ENCODE measurements at places on chromosomes 13 and 19.

GRCh38 chr13:20528452-20528851 lies 2.8 kb upstream of the CRYL1 start:
- no peak for DNase-seq

GRCh38 chr13:91986761-91987483 lies 588.5 kb downstream of the GPC5 start:
- no peak for DNase-seq

DNA sequence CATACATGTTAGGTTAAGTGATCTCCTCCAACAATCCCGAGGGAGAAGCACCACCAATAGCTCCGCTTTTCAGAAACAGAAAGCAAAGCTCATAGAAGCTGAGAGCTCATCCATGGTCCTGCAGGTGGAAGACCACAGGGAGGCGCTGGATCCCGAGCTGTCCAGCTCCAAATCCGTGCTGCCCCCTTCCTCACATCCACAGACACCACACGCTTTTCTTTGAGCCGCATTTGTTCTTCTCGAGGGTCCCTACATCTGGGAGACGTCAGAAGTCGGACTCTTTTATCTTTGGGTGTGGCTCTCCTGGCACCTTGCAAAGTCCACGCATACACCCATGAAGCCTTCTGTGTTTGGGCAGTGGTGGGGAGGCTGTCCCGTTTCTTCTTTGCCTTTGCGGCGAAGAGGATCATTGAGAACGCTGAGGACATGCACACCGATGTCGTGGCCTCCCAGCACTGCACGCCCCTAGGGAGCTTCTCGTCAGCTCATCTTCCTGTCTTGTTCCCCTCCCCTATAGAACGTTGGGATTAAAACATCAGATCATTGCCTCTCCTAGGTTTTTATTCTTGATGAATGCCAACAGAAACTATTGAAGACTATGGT lies 184.8 kb downstream of the TEX29 start:
- no peak for DNase-seq

- DNase-seq: no peak
Measured at GRCh38 chr19:6109947-6110346, 353 bp downstream of the RFX2 start.

DNA sequence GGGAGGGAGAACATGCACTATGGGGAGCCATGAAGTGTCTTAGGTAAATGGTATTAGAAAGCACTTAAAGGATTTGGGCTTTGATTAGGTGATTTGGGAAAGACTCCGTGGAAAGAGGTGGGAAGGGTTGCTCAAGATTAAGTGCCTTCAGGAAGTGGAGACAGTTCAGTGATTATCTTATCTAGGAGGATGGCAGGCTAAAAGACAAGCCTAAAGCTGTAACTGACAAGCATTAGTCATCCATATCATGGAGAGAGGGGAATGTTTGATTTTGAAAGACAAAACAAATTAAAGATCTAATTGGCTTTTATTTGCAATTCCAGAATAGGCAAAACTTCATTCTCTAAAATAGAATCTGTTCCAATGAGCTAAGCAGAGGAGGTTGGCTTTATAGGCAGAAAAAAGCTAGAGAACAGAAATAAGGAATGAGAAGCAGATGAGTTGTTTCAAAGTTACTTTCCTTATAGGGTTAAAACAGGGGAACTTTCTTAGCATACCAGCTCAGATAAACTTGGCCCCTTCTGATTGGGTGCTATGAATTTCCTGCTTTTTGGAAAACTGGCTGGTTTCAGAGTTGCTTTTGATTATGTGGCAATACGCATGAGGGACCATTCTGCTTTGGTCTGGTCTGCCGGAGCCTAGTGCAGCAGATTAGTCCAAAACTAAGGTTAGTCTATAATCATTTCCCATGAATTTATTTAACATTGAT lies 1.8 kb upstream of the DIAPH3 start:
- no peak for DNase-seq
